AG08395 (cell line): ENCODE measurements at places on chromosomes 3 and 15.

DNA sequence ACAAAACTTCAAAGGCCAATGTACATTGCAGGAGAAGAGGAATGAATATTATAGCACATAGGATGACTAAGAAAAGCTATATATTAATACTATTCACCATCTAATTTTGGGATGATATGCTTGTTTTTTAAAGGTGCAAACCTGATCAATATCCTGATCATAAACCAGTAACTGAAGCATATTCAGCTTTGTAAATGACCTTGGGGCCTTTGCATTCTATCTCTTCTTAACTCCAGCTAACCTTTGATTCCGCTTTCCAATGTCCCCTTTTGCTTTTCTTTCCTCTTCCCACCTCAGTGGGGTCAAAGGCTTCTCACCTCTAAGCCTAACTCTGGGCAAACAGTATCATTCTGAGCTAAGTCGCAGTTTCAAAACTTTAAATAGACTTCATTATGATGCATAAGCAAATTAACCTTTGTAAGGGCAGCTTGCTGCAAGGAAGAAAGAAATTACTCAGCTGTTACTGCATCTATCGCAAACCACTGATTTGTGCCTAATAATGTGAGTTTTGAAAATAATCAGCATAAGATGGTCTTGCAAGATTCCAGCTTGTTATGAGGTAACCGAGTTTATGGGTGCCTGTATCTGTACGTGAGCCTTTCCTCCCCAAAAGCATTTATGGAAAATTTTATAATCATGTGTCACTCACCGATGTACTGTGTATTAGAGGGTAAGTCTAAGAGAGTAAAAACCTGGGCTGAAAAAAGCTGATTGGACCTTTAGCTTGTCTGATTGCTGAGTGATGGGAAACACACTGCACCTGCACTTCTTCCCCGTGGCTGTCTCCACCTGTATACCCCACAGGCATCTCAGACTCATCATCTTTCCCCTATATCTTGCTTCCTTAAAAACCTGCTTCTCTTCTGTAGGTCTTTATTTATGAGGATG is 116.8 kb downstream of the TPRG1 start:
- no peak for DNase-seq

GRCh38 chr15:50884540-50884939 is 23.9 kb upstream of the AP4E1 start:
- peak; percentile 8 for DNase-seq

GRCh38 chr3:127831723-127832172 is 9.4 kb upstream of the MGLL start:
- peak; percentile 58 for DNase-seq

GRCh38 chr15:57792724-57793449 is 86.4 kb downstream of the POLR2M start:
- DNase-seq, result no peak

DNA sequence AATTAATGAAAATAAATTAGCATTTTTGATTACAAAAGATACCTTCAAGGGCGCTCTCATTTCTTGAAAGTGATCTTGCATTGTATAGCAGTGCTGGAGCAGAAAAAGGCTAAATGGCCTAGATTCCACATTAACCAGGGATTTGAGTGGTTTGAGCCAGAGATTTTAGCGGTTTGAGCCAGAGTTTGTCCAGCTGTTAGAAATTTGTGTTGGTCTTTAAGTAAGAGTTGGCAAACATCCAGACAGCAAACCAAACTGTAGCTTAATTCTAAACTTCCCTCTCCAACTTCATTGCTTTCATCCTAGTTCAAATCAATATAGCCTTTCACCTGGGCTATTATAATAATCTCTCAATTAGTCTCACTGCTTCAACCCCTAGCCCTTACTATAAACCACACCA is 351.7 kb downstream of the IGSF11 start:
- no peak for DNase-seq

DNA sequence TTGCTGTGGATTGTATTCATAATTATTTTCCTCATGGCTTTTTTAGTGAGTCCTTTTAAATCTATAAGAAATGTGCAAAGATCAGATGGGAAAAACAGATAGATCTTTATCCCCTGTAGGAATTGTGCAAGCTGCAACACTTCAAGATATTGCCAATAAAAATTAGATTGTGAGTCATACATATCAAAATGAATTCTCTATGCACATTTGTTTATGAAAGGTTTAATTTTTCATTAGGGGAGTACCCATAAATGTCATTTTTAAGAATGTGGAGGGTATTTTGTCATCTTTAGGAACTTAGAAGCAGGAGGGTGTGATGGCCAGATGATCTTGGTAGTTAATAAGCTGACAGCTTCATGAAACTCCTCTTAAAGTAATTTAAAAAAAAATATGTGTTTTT is 2.9 kb downstream of the PIAS1 start:
- no peak for DNase-seq

GRCh38 chr3:176795891-176796290 is 401.4 kb downstream of the TBL1XR1 start:
- DNase-seq, result no peak

- DNase-seq, result no peak
These were observed 33.4 kb downstream of the SPINK8 start for GRCh38 chr3:48299746-48300712.

- no peak for DNase-seq
These were observed 46.1 kb upstream of the MRPS22 start for GRCh38 chr3:139297588-139298311.

DNA sequence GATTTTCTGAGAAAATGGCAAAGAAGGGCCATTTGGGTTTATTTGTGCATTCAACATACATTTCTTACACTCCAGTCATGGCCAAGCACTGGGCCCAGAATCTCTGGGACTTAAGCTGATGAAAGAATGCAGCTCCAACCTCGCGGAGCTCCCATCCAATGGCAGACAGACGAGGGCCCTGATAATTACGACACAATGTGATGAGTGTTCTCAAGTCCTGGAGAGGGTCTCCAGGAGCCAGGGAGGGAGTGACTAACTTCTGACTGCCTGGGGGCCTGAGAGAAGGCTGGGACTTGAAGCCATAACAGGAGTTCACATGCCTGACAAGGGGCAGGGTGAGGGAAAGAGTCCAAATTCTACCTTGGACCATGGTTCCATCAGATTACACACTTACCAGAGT is 42.6 kb upstream of the BNC1 start:
- DNase-seq, result no peak

GRCh38 chr3:55540579-55540978 is 53.5 kb upstream of the WNT5A start:
- no peak for DNase-seq

DNA sequence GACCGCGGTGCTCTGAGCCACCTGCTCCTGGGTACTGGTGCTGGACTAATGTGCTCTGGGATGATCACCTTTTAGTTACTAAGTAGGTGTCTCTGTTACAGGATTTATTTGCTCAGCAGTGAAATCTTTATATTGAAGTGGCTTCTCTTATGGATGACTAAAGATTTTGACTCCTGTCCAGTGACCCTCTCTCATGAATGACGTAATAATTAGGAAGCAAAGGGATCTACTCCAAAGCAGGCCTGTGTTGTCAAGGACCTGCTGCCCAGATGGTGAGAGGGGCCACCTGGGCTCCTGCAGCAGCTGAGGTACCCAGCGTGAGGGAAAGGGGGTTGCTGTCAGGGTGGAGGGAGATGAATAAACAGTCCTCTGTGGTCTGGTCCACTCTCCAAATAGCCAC is 263.6 kb downstream of the GABRG3 start:
- DNase-seq, result no peak

GRCh38 chr3:53994986-53995603 is 103.4 kb upstream of the SELENOK start:
- DNase-seq, result no peak

- DNase-seq, result peak; percentile 67
These were observed 2.4 kb downstream of the UCN2 start for GRCh38 chr3:48561045-48561736.

GRCh38 chr3:97990624-97991292 is 18.5 kb upstream of the RIOX2 start:
- no peak for DNase-seq

DNA sequence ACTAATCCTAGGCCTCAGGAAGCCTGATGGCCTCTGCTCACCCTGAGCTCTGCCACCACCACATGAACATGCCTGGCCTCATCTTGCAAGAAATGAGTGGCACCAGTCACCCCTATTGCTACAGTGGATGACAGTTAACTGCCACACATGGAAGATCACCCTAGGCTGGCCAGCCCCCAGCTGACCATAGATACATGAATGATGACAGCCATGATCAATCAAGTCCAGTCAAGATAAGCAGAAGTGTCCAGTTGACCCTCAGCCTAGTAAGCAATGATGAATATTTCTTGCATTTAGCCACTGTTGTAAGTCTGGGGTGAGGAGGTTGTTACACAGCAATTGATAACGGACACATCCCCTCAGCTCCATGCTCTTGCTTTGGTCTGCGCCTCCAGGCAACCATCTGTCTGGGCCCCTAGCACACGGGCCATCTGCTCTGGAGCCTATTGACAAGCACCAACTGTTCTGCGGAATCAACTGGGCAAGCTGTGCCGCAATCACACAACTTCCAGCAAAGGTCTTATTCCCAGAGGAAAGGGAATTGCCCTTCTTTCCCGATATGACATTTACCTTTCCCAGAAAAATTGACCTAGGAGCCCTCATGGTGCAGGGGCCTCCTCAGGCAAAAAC is 2.2 kb upstream of the LYZL4 start:
- no peak for DNase-seq

DNA sequence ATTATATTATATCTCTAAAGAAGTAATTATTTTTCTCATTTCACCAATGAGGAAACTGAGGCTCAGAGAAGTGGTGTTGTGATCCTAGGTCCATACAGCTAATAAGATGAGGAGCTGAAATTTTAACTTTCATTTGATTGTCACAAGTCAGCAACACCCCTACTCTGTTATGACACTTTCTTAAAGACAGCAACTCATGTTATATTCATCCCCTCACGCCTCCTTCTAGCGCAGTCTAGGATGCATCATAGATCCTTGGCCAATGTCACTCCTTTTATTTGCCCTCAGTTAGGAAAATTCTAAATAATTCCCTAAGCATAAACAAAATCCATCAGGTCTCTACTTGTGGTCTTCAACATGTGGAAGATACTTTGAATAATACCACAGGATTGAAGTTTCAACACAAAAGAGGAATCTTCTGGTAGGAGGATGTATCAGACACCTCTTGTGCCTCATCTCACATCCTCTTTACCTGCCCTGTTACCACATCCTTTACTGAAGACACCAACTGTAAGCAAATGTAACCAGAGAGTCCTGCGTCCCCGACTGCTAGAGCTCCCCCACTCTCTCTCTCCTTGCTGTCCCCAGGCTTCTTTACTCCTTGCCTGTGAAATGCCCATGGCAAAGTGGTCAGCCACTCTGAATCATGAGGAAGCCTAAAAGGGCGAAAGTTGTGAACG is 53.7 kb downstream of the TRIM42 start:
- no peak for DNase-seq

DNA sequence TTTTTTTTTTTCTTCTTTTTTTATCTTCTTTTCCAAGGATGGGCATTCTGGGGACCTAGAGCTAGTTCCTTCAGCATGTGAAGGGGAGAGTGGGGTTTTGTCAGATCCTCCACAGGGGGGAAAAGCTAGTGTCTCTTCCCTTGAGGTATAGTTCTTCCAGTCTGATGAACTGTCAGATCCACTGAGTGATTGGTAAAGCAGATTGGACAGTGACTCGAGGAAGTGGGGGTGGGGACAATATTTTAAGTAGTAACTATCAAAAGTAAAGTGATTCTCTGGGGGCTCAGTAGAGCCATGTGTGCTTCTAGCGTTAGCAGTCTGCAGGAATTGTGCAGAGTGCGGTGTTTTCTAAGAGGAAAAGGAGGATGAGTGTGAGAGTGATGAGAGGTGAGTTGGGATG is 62.0 kb upstream of the TRIM71 start:
- DNase-seq, result no peak

GRCh38 chr3:187101184-187102072 is 37.9 kb downstream of the RPL39L start:
- DNase-seq, result peak; percentile 53

DNA sequence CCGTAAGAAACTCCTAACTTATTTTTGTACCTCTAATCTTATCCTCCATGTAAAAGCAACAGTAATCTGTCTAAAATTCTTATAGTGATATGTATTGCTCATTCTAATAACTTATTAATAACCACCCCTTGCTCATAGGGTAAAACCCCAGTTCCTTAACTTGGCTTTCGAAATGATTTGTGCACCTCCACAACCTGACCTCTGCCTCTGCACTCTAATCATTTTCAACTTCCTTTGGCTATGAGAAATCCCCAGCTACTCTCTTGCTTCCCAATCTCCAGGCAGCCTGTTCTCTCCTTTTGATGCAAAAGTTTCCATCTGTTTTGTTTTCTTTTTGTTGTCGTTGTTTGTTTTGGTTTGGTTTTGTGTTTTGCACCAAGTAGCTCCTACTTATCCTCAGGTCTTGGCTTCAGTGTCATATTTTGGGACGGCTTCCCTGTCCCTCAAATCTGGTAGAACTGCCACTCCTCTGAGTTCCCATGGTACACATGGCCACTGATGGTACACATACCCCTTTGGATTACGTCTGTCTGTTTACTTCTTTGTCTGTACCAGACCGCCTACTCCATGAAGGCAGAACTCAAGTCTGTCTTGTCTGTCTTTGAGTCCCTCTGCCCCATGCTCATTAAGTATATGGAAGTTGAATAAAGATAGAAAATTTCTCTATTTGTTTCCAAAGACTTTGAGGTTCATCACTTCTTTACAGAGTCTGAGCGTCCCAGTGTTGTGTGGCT is 105.6 kb upstream of the TGFBR2 start:
- no peak for DNase-seq

- DNase-seq, result peak; percentile 52
These were observed 80.7 kb upstream of the ALDH1L1 start for GRCh38 chr3:126261037-126261436.

GRCh38 chr3:136898954-136899353 is 36.9 kb downstream of the NCK1 start:
- peak; percentile 5 for DNase-seq

DNA sequence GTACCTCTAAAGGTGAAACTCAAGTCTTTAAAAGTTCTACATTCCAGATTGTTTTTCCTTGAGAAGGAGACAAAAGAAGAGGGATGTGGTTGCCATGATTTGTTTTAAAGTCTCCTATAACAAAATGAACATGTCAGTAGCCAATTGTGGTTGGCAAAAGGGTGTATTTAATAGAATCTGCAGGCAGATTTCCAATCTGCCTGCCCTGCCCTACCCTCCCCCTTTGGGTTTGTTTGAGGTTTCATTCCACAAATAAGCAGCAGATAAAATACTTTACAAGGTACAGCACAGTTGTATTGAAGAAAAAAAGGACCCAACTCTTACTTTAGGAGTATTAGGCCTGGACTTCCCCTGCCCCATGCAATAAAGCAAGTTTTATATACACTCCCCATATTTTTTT is 59.5 kb downstream of the MLH1 start:
- DNase-seq, result no peak

- peak; percentile 22 for DNase-seq
These were observed 449 bp downstream of the RAF1 start for GRCh38 chr3:12663401-12663935.

GRCh38 chr3:42638339-42638842 is 15.1 kb upstream of the ZBTB47 start:
- DNase-seq, result no peak

GRCh38 chr3:183381179-183381578 is 47.2 kb downstream of the MCF2L2 start:
- no peak for DNase-seq

DNA sequence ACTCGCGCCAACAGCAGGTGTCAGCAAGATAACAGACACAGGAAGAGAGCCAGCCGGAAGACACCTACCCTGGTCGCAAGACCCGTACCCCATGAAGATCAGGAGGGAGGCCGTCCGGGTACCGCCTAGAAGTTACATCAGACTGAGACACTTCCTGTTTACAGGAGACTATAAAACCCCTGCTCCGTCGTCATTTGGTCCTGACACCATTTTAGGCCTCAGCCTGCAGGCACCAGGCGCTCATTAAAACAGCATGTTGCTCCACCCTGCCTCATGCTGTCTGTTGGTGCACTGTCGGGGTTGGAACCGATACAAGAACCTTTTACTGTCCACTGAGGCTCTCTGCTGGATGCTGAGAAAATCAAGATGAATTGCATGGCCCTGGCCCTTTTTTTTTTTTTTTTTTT is 15.6 kb upstream of the PRTG start:
- DNase-seq, result no peak
